Stimulated activated CD4-positive, alpha-beta T cell treated with anti-CD3 and anti-CD28 coated beads, Interleukin-1b, Interleukin-23, amount 100 ng/mL, for 1 hour (primary cell): ENCODE measurements at places on chromosomes 16 and 17.
A peak's percentile ranks its signal among the peaks of the same experiment; 100 is the strongest.

- DNase-seq: no peak
Observed at GRCh38 chr17:17782523-17783115, 54.2 kb downstream of the SREBF1 start.

DNA sequence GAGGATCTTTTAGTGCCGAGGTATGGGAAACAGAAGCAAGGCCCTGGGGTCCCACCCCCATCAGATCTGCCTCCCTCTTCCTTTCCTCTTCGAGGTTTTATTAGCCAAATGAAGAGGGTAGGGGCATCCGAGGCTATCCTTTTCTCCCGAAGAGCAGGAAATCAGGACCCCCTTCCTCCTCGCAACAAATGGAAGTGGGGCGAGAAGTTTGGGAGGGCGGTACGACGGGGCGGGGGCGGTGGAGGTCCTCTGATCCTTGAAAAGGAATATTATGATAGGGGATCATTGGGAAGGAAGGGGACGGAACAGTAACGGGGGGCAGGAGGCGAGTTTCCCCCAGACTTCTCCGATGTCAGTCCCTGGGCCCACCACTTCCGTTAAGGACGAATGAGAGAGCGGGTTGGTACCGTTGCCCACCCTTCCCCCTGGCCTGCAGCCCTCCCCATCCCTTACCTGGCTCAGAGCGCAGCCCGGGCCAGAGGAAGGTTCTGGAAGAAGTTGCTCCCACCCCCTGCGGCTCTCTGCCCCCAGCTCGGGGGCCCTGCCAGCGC is 309 bp downstream of the FOXJ1 start:
- DNase-seq: no peak

GRCh38 chr17:31472137-31472536 is 80.7 kb downstream of the RAB11FIP4 start:
- DNase-seq: no peak

DNA sequence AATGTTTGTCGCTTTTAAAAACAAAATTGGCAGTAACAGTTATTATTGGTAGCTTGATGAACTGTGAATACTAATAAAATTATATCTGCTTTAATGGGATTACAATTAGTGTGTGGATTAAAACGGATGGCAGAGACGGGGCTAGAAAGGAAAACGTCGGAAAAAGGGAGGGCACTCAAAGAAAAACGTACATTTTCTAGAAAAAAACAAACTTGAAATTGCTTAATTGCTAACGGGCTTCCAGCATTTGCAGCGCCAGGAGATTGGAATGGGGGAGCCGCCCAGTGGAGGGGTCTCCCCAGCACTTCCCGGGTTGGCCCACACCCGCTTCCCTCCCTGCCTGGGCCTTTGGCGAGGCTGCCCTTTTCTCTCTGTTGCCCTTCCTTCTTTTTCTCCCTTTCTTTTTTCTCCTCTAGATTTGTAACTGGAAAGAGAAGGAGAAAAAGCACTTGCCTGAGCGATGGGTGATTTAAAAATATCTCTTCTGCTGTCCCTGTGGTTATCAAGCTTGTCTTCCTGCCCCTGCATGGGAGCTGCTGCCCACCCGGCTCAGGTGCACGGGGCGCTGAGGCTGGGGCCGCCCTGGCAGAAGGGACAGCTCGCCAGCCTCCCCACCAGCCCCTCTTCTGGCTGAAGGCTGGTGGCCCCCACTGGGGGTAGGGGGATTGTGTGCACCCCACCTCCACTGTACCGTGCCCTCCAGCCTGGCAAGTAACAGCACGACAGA is 5.9 kb downstream of the BAHCC1 start:
- DNase-seq: no peak

DNA sequence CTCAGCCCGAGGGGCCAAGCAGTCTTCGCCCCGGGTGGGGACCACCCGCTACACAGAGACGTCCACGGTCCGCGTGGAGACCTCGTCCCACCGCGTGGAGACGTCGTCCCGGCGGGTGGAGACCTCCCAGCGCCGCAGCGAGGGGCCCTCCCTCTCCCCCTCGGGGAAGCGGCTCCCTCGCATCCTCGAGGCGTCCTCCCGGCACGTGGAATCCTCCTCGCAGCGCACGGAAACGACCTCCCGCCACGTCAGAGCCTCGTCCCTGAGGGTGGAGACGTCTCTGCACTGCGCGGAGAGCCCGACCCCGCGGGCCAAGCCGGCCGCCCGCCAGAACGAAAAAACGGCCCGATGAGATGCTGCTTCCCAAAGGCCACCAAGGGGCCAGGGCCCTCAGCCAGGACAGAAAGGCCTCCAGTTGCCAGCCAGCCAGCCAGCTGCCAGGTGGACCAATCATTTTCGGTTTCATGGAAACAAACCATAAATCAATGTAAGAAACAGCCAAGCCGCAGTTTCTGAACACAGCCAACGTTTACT is 424 bp downstream of the C17orf100 start:
- DNase-seq: no peak

DNA sequence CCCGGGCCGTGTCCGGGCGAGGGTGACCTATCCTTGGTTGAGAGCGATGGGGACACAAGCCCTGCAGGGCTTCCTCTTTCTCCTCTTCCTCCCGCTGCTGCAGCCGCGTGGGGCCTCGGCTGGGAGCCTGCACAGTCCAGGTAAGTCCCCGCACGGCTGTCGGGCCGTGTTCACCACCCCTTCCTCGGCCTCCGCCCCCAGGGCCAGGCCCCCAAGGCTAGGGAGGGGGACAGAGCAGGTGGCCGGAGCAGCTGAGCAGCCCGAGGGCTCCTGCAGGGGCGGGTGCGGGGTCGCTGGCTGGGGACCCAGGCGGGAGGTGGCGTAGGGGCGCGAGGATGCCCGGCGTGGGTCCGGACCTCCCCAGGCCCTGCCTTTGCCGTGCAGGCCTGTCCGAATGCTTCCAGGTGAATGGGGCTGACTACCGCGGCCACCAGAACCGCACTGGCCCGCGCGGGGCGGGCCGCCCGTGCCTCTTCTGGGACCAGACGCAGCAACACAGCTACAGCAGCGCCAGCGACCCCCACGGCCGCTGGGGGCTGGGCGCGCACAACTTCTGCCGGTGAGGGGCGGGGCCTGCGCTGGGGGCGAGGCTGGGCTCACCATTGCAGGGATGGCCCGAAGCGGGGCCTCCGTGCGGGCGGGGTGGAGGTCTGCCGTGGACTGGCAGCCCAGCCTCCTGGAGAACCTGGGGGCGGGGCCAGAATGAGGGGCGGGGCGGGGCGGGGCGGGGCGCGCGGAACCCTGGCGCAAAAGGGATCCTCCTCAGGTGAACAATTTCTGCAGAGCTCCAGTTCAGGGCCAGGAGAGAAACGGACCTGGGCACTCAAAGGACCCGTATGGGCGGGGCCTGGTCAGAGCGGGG is 631 bp downstream of the KREMEN2 start:
- no peak for DNase-seq

DNA sequence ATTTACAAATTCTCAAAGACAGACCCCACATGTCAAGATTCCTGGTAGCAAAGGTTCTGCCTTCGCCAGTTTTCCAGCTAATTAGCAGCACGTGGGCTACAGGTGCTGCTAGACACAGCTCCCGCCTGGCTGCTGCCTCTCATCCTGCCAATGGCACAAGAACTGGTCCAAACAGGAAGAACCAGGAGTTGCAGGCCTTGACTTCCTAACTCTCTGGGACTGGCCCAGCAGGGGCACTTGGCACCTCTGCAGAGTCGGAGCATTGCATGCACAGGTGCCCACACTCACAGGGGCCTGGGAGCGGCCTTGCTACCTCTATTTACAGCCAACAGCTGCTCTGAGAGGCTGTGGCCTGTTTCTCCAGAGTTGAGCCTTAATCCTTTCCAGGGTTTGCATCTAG is 39.6 kb downstream of the TK2 start:
- no peak for DNase-seq

DNA sequence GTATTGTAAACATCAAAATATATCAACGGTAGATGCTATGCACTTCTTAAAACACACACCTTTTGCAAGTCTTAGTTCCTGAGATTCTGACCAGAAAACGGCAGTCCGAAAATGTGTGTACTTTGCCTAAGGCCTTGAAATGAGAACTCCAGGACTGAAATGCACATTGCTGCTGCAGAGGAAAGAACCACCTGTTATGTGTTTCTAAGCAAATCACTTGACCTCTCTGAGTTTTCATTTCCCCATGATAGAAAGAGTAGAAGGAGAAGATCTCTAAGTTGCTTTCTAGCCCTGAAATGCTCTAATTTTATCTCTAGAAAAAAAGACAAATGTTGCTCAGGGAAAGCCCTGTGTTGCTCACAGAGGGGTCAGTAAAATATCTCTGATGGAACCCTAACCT is 9.9 kb downstream of the CCDC182 start:
- no peak for DNase-seq

DNA sequence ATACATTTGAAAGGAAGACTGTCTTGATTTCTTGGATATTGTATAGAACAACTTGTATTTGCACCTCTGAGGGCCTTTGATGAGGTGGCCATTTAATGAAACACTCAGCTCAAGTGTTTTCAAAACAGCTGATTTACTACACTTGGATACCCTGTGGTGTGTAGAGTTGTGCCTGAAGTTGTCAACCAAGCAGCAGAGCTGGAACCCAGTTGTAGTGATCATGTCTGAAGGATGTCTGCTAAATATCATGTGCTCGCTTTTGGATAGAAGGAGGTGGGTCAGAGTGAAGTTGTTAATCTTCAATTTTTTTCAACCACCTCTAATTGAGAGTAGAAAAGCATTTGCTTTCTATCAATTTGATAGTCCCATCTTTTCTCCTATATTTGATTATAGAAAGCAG is 175.9 kb upstream of the TBX2 start:
- no peak for DNase-seq

DNA sequence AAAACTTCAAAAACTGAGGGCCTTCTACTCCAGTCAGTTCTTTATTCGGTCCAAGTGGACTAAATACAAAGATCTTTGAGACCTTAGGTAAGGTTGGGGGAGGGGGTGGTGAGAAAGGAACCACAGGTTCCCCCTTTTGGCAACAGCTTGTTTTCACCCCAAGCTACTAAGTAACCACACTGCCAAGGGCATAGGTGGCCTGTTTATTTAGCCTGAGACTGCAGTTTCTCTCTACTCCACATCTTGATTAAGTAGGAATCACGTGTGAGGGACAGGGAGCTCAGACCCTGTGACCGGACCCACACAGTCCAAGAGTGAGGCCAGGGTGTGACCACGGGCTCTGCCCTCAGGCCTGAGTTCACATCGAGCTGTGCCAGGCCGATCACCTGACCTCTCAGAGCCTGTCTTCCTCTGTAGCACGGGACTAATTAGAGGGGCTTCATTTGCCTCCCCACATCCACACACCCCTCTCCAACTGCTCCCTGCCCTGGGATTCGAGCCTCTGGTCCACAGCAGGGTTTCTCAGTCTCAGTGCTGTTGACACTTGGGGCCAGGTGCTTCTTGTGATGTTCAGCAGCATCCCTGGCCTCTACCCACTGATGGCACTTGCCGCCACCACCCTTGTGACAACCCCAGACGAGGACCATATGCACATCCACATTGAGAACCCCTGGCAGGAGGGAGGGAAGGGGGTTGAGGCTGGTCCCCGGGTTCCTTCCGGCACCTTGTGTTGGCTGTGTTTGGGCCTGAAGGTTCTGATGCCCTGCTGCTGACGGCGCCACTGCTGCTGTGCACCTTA is 17.8 kb downstream of the ST6GALNAC2 start:
- DNase-seq: no peak

DNA sequence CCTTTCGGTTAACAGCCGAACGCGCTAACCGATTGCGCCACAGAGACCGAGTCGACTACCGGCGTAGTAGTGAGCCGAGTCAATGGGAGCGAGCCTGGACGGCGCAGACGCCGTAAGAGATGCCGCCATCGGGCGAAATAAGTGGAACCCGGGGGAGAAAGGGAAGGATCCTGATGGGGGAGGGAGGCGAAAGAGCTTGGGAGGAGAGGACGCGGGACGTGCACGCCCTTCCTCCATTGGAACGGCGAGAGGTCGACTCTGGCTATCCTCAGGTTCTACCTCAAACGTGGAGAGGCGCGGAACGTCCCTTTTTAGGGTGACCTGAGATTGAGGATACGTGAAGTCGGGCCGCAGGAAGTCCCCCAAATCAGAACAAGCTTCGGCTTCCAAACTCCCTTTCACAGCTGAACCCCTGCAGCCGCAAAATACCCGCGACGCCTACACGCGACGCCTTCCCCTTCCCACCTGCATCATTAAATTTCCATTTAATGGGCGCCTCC is 683 bp upstream of the PSMB3 start:
- DNase-seq: peak; percentile 67

DNA sequence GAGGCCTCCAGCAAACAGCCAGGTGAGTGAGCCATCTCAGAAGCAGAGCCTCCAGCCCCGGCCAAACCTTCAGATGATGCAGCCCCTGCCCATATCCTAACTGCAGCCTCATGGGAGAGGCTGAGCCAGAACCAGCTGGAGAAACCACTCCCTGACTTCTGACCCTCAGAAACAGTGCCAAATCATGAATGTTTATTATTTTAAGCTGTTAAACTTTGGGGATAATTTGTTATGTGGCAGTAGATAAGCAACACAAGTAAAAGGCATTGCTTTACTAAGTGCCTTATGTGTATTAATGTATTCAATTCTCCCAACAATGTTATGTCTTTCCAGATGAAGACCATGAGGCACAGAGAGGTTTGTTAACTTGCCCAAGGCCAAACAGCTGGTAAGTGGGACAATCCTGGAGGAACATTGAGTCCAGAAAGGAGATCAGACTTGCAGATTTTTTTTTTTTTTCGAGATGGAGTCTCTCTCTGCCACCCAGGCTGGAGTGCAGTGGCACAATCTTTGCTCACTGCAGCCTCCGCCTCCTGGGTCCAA is 59.6 kb downstream of the SOCS1 start:
- no peak for DNase-seq

- no peak for DNase-seq
Observed at GRCh38 chr17:68383443-68384321, 73.6 kb downstream of the WIPI1 start.

DNA sequence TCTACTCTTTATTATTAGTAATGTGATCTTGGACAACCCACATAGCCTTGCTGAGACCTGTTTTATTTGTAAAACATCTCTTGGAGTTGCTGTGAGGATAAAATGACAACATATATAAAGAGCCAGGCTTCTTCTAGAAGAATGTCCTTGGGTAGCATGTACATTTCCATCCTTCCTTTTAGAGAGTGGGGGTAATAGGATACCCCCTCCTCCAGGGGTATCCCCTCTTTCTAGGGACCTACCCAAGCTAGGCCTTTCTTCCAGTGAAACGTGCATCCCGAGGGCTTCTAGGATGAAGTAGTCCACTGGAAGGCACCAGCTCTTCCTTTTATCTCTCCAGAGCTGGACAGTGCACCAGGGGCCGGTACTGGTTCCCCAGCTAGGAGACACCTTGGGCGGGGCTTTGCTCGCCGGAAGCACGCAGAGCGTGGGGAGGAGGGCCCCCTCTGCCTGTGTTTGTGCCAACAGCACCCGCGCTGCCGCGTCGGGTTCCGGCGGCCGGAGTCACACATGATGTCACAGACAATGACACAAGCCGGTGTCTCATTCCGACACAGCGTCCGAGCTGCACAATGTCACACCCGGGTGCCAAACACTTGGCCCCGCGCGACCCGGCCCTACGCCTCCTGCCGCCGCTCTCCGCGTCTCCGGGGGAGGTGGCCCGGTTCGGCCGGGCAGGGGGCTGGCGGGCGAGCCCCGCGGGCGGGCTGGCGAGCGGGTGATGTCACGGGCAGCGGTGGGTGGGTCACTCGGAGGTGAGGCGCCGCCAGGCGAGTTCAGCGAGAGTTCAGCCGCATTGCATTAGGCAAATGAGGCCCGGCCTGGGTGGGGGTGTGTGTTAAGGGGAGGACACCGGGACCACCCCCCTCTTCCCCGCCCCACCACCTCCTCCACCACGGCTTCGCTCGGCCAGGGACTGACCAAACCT is 23.4 kb downstream of the GJD3 start:
- peak; percentile 69 for DNase-seq
